ENCODE measurements at places on chromosomes 12 and 14.

DNA sequence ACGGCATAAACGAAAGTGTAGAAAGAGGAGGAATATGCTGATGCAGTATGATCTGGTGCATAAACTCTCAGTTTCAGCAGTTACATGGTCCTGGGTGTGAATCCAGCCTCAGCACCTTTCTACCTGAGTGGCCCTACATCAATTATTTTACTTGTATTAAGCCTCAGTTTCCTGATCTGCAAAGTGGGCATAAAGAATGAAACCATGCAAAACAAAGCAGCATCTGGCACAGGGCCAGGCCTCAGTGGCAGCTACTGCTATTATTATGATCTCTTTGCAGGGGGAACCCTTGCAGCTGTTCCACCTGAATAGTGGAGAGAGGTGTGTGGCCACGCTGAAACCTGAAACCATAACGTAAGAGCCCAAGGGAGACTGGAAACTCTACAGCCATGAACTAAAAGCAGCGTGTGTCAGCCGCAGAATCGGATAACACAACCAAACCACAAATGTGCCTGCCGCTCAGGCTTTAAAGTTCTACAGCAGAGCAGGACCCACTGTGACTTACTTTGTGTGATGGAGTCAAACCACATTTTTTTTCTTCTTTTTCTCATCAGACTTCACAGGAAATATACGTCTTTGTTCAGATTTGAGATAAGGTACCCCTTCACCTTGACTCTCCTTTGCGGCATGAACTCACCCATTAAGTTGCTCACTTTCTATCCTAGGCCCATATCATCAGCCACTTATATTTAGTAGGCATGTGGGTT, 29.2 kb upstream of the FOS start:
- no peak for DNase-seq

DNA sequence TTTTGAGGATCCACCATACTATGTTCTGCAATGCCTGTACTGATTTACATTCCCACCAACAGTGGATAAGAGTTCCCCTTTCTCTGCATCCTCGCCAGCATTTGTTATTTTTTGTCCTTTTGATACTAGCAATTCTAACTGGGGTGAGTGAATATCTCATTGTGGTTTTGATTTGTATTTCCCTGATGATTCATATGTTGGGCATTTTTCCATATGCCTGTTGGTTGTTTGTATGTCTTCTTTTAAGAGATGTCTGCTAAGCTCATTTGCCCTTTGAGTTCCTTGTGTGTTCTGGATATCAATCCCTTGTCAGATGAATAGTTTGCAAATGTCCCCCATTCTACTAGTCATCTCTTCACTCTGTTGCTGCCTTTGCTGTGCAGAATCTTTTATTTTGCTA, 49.0 kb upstream of the MSRB3 start:
- no peak for DNase-seq

DNA sequence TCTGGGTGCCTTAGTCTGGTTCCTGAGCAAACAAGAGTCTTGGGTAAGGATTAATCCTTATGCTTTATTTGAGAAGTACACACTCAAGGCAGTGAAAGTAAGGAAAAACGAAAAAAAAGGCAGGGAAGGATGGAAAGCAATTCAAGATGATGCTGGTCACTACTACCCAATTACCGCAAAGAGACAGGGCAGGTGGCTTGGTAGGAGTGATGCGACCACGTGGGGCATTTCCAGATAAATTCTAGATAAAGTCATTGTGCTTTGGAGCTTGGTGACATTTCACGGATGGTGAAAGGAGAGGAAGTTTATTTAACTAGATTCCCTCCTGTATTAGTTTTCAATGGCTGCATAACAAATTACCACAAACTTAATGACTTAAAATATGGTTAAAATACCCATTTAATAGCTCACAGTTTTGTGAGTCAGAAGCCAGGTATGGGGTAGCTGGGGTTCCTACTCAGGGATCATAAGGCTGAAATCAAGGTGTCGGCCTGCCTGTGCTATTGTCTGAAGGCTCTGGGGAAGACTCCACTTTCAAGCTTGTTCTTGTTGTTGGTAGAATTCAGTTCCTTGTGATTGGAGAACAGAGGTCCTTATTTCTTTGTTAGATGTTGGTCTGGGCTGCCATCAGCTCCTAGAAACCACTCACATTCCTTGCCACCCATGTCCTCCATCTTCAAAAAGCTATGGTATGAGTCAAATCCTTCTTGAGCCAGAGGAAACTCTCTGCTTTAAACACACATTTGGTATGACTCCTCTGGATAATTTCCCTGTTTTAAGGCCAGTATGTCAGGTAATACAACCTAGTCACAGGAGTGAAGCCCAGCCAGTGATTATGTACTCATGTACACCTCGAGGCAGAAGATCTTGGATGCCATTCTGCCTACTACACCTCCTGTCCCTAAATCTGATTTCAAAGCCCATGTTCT, 5.6 kb upstream of the HMGA2 start:
- DNase-seq = no peak

DNA sequence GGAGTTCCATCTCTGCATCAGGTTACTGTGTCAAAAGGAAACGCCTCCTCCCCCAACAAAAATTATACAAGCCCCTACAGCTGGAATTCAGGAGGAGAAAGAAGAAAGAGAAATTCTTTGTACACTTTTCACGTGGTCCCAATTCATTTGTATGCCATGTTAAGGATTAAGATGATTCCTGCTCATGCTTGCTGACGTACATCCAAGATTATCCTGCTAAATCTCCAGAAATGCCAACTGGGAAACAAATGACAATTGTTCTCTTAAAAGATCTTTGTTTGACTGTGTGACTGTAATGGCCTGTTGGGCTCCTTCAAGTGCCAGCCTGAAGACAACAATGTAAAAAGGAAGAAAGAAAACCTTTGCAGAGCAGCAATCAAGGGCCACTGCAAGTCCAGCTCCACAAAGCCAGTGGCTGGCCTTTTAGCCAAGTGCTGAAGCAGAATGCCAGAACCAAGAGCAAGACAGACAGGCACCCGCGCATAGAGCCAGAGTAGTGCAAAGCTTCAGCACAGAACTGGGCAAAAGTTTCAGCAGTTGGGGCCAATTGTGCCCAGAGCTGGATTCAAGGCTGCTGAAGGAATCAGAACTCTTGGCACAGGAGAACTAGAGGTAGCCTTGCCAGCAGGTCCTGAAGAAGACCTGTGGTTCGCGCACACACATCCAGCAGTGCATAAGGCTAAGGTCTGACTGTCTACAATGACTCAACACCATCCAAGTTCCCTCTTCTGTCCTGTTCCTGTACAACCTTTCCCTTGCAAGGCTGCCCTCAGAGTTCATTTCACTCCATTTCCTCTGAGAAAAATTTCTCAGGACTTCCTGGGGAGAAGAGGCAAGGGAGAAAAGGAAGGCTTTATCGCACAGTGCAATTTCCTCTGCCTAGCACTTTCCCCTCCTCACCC, 209.7 kb upstream of the BMP4 start:
- no peak for DNase-seq

- DNase-seq = no peak
Measured at GRCh38 chr12:104336115-104336514, 32.6 kb downstream of the EID3 start.

DNA sequence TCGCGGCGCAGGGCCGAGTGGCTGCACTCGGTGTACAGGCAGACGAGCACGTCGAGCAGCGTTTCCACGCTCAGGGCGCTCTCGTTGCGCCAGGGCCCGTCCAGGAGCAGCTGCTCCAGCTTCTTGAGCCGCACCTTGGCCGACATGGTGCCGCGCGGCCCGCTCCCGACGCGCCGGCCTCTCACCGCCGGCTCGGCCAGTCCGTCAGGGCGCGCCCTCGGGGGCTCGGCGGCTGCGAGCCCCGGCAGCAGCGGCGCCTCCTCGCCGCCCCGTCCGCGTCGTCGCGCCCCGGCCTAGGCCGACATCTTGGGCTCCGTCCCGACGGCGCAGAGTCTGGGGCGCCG, 349 bp downstream of the CDC42BPB start:
- DNase-seq = no peak

DNA sequence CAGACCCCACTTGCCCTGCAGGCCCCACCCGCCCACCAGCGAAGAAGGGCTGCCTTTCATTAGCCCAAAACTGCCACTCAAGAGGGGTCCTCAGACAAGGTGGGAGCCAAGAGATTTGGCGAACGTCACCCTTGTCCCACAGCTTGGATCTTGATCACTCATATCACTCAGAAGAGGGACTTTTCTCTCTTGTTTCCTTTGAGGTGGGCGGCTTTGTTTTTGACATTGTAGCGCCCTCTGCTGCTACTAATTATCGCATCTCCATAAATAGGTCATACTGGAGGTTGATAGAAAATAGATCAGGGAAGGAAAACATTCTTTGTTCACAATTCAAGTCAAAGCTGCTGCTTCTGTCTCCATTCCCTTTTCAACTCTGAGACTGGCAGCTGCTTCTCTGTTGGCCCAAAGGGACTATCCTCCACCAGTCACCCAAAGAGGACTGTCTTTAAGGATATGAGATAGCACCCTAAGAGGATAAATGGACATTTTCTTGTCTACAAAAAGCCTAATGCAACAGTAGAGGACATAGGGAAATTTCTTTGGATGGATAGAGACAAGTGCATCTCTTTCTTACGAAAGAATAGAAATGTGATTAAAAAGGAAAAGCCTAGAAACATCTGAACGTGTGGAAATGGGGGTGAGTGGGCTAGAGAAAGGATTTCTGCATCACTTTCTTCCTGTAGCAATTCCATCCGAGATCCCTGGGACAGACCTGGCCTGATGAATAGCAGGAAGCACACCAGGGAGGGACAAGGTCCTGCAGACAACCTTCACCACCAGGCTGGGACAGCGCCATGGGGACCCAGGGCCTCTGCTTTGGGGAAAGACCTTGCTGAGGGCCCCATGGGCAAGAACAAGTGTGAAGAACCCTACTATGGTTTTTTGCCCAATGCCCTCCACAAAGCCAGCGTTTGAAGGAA, 115.8 kb downstream of the DAD1 start:
- DNase-seq = no peak

- no peak for DNase-seq
Measured at GRCh38 chr12:113214895-113215400, 6.3 kb upstream of the TPCN1 start.

DNA sequence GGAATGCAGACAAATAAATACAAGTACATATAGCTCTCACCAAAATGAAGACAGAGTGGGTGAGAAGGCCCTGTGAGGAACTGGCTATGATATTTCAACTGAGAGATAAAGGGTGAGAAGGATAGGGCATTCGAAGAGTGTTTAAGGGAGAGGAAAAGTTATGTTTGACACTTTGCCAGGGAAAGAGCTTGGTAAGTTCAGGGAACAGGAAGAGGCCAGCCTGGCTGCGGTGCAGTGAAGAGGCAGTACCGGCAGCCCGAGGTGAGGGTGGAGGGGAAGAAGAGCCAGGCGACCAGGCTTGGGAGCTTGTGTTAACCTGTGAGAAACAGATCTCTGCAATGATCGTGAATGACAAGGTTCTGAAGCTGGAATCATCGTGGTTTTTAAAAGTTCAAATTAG, 84.7 kb upstream of the RFX4 start:
- DNase-seq = no peak

DNA sequence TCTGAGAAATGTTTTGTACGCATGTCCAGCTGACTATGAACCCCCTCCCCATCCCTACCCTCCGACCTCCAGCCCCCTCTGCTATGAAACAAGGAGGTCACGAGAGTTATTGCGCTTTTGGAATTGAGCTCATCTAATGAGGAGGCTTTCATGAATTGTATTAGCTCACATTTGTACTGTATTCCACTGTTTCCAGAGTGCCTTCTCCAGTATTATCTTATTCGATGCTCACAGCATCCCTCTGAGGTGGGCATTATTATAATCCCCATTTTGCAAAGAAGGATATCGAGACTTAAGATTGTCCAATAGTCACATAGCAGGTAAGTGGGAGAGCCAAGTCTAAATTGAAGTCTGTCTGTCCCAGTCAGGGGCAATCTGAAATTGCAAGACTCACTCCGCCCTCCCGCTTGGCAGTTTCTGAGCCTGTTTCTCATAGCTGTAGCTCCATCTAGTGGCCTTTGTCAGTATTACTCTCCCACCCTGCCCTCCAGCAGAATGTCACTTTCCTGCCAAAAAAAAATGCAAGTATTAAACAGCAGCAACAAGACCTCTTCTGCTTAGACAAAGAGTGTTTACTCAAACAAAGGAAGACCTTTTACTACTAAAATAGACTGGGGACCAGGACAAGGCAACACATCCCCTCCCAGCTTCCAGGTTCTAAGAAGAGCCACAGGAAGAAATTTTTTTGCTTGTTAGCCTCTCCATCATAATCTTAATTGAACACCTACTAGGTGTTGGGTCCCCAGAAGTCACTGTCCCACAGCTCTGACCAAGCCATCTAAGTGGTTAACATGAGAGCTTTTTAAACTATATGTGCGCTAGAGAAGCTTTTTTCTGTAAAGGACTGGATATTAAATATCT, 48.6 kb upstream of the TMEM233 start:
- DNase-seq = peak; percentile 47

- no peak for DNase-seq
Measured at GRCh38 chr14:71250791-71251190, 343.5 kb downstream of the PCNX1 start.

GRCh38 chr14:67526676-67527459, 6.2 kb upstream of the PLEKHH1 start:
- peak; percentile 43 for DNase-seq

GRCh38 chr12:55741931-55742680, 816 bp upstream of the GDF11 start:
- DNase-seq = no peak

DNA sequence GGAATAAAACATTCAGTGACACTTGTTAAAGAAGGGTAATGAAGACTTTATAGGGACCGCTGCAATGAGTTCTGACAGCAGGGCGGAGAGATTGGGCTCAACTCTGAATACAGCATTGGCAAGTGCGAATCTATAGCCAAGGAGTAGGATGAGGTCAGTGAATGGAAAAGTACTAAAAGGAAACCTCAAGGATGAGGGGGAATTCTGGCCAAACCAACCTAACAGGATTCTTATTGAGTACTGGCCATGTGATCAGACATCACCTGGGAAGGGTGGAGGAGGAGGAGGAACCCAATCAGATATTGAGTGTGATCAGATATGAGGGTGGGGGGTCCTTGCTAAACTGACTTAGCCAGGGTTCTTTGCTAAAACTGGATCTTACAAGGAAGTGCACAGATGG, 31.0 kb downstream of the DRAM1 start:
- DNase-seq = no peak

- DNase-seq = no peak
Measured at GRCh38 chr14:52304248-52304904, 9.7 kb upstream of the PTGER2 start.

- no peak for DNase-seq
Measured at GRCh38 chr12:49784756-49785409, 43.3 kb downstream of the NCKAP5L start.

DNA sequence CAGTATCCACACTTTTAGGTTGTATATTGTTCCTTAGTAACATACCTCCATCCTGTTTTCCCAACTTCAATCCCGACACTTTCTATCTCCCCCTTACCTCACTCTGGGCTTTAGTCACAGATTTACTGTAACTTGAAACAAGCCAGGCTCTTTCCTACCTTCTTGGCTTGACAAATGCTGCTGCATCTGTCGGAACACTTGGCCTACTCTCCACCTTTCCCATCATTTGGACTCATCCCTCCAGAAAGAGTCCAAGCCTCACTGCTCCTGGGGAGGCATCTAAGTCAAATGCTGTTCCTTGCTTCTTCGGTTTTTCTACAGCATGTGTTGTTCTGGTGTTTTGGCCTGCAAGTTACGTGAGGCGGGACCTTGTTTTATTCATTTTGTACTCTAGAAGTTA, 142.4 kb downstream of the DACT1 start:
- DNase-seq = no peak

GRCh38 chr12:56987551-56988053, 18.7 kb downstream of the ZBTB39 start:
- DNase-seq = peak; percentile 73
